CD4-positive, alpha-beta memory T cell (primary cell): ENCODE measurements at places on chromosomes 2 and 18. TPM values are rescaled to one million over a fixed set of nuclear protein-coding genes. Genes with fewer than 3 reads are reported as not detected.

GRCh38 chr2:27810455-27810854 lies 38.9 kb downstream of the MRPL33 start:
- DNase-seq: no peak

DNA sequence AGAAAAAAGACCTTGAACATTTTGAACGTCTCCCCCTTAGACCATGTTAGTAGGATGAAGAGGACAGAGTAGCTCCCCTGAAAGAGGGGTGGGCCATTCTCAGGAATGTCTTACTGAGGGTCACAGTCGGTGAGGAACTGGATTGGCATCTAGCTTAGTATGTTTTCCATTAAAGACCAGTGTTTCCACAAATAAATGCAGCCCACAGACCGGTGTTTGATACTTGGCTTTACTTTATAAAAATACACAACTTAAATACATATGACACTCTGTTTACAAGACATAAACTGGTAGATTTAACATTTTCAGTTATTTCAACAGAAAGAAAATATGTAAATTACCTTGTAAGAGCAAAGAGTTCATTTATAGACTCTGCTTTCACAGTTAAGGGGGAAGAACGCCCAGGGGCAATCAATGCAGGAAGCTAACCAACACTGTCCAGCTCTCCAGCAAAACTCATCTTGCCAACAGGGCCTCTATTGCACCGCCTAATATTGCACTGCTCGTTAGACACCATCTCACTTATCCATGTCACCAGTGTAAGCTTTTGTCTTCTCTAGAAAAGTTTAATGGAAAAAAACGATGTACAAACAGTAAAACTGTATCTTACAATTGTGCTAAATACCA lies 23.5 kb upstream of the ADCY3 start:
- DNase-seq: no peak

Gene ABCG5
- not detected for polyA plus RNA-seq

Gene SPATA3
- polyA plus RNA-seq: not detected

Gene GRB14
- polyA plus RNA-seq: not detected

DNA sequence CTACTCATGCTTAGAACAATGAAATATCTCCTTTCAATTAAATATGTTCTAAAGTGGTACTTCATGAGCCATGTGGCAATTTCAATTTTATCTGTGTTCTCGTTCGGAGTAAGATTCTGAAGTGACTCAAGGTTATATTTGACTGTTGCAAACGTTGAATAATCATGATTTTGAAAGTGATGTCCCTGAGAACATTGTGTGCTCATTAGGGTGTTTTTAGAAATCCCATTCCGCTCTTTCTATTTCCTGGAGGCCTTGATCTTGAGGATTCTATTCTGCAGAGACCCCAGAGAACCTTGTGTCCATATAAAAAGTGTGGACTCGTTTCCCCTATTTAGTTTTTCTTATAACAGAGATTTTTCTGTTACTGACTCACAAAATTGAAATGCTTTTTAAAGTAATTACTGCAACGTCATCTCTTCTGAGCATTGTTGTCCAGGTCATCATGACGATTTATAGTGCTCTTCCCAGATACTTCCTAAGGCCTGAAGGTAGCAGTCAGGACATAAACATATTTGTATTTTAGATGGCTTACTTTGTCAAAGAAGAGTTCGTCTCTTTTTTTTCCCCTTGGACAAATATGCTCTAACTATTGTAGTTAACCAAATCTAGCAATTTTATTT lies 27.2 kb downstream of the IL1R2 start:
- DNase-seq: no peak

- DNase-seq: no peak
Observed at GRCh38 chr2:71948781-71949536, 198.7 kb downstream of the CYP26B1 start.

DNA sequence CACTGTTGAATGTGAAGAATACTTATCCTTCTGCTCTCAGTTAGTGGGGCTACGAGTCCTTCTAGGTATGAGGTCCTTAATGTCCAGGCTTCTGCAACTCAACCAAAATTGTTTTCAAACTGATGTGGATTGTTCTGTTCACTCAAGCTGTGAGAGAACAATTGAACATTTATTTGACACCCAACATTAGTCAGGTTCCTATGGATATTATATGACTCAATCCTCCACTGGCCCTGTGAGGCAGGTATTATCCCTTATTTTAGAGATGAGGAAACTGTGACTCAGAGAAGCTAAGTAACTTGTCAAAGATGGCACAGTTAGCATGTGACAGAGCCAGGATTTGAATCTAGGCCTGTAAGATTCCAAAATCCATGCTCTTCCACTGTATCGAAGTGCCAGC lies 1.2 kb upstream of the LYG2 start:
- no peak for DNase-seq

DNA sequence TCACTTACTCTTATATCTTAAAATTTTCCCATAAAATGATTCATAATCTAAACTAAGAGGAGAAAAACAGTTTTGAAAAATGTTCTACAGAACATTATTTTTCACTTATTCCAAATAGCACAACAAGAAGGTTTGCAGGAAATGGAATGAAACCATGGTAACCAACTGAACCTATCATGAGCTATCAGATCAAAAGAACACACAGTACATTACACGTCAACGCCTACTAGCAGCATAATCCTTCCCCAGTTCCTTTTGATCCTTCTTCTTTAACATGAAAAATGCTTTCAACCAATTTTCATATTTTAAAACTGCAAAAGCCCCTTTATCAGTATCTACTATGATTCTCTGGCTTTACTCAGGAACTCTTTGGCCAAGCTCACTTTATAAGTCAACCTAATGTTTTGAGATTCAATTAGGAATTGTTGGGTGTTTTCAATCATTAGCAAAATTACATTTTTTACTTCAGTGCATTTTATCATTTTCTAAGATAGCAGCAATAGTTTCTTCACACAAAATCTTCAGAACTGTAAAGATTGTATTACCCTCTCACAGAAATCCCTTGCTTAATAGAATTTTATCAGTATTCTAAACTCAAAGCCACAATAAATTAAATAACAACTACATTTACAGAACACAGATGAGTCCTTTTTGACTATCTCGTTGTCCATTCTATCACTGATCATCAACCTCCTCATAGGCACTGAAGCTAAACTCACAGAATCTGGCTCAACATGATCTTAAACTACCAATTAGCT lies 102.5 kb downstream of the CHN1 start:
- peak; percentile 52 for DNase-seq

DNA sequence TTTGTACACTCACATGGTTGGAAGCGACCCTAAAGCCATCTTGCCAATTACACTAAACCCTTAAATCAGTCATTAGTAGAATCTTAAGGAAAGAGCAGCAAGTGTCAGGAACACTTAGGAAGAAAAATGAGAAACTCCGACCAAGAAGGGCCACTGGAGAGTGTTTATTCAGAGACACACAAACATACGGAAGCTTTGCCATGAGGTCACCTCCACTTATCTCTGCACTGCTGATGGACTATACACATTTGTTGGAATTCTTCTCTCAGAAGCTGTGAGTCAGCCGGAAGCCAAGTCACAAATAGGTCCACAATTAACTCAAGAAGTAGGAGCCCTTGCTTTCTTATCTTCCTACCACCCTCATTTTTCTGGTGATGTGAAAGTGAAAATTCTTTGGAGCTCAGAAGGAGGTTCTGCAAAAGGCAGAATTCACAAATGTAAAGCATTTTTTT lies 21.6 kb downstream of the BMP10 start:
- DNase-seq: no peak

DNA sequence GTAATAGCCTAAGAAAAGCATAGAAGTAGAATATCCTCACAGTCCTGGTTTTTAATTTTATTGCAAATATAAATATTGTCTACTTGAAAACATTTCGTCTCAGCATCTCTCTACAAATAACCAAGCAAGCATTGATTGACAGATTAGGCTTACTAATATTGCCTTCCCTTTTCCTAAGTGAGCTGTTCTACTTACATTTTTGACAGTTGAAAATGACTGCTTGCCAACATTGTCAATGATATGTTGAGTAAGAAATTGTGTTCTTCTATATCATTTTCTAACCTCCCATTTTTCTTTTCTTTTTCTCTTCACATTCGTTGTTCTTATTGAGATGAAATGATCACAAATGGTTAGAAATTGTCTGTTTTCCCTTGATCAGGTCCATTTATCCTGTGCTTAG lies 47.0 kb upstream of the STK39 start:
- no peak for DNase-seq
